Stimulated activated CD8-positive, alpha-beta memory T cell treated with anti-CD3 and anti-CD28 coated beads, Interleukin-4, amount 100 ng/mL, for 24 hours (primary cell): ENCODE measurements at places on chromosomes 11 and 22.
A peak's percentile ranks its signal among the peaks of the same experiment; 100 is the strongest.

GRCh38 chr22:30702856-30703255, 8.2 kb downstream of the OSBP2 start:
- no peak for DNase-seq

DNA sequence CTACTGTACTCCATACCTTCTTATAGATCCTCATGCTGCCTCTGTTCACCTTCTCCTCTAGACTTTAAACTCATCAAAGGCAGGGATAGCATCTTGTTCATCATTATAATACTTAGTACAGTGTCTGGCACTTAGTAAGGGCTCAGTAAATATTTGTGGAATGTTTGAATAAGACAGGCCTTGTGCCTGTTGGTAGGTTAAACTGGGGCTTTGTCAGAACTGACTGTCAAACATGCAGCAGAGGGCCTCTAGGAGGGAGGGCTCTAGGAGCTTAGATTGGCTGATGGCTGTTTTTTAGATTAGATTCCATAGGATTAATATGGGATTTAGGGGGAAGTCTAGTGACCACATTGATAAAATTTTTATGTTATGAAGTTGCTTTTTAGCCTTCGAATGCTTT, 70.8 kb downstream of the RNF169 start:
- no peak for DNase-seq

- no peak for DNase-seq
These were observed 96.2 kb downstream of the PDE2A start for GRCh38 chr11:72578051-72578450.

DNA sequence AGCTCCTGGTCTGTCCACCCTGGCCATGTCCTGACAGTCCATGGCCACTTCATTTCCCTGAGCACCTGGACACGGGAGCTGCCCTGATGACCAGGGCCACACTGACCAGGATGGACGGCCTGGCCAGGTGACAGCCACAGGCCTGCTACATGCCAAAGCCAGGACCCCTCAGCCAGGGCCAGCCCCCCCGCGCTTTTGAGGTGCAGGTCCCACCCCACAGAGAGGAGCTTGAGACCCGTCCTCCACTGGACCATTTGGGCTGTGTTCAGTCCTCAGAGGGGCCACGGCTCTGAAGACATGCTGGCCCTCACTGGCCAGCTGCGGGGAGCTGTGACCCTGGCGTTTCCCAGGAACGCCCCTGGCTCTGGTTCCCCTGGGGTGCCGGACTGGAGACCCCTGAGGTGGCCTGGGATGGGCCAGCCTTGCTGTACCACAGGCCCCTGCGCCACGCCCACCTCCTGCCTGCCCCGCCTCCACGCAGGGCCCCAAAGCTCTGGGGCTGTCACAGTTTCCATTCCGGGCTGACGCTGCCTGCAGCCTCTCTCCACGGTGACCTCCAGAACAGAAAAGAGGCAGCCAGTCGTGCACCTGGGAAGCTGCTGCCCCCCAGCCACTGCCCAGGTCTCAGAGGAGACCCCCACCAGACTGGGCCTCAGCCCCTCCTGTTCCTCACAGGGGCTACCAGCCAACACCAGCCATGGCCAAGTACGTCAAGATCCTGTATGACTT, 18.2 kb downstream of the EPS8L2 start:
- DNase-seq = no peak

GRCh38 chr11:97742717-97743116, 1278.0 kb upstream of the CNTN5 start:
- no peak for DNase-seq

- DNase-seq = no peak
These were observed 18.8 kb downstream of the SNX19 start for GRCh38 chr11:130897262-130898182.

DNA sequence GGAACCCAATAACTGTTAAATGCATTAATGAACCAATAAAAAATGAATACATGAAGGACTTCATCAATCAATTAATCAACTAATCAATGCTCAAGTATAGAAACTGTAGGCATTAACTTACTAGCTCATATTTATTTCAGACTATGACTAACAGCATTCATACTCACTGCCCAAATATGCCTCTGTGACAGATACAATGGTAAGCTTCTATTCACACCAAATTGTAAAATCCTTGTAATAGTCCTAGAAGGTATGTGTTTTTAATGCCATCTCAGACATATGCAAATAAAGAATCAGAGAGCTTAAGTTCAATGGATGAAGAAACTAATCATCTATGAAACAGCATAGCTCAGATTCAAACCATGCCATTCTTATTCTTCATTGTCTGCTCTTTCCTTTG, 1253.6 kb upstream of the TENM4 start:
- DNase-seq = no peak

DNA sequence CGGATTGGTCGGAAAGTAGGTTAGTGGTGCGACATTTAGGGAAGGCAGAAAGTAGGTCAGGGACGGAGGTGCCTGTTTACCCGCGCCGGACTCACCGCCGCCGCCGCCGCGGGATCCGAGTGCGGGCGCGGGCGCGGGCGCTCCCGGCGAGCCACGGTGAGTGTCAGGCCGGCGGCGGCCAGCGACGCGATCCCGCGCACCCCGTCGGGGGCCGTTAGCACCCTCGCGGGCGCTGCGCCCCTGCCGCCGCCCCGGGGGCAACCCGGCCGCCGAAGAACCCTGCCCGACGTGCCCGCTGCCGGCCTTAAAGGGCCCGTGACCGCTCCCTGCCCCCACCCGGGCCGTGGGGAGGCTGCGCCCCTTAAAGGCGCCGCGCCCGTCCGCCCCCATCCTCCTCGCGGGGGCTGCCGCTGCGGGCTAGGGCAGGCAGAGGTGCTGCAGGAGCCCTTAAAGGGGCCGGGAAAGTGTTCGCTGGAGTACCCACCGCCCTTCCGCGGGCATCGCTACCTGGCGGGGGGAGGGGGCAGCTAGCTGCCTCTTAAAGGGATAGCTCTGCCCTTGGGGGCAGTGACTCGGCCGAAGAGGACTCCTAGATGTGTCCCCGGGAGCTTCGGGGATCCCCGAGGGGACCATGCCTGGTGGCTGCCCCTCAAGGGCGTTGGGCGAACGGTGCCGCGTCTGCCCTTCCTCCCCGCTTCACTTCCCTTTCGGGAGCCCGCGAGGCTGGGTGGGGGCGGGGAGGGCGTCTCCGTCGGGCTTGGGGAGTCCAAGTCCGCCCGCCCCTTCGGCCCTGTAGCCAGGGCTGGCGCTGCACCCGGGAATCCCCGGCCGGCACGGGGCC, at the start of gene BMAL1:
BMAL1 (plus strand) TSS at position 23 of the 841 bp plus-strand sequence. CDS start 76,519 bp downstream, outside the sequence.
- DNase-seq = peak; percentile 42

- no peak for DNase-seq
These were observed 1.8 kb downstream of the VSIG10L2 start for GRCh38 chr11:125947419-125948277.

GRCh38 chr22:39721206-39722031, 150.9 kb downstream of the CACNA1I start:
- DNase-seq = no peak

GRCh38 chr11:27573024-27573423, 66.5 kb upstream of the LIN7C start:
- DNase-seq = no peak

DNA sequence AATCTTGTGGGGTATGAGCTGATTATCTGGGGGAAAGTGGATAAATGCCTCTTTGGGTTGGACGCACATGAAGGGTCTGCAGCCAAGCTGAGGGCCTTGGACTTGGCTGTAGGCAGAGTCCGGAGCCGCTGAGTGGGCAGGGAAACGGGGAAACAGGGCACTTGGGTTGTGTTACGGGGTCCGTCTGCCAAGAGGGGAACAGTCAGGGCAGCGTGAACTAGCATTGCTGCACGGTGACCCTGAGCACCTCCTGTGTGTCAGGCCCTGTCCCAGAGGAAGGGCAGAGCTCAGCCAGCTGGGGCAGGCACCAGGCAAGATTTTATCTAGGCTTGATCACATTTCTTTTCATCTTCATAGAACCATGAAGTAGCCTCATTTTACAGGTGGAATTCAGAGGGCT, 11.9 kb downstream of the FAM83F start:
- no peak for DNase-seq

DNA sequence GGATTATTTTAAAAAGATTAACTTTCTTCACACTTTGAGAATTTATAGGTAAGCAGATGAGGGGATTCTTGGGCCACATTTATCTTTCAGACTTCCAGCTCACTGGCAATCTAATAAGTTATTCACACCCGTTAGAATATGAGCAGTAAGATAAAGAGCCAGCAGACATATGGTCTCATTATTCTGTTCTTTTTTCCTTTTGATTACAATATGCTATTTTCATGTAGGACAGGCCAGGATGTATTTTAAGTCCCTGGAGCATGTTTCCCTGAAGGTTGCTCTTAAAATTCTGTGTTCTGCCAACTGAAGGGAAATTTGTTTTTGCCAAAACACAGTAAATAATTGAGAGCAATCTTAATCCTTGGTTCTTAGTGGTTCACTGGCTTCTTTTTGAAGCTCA, 22.2 kb downstream of the PDHX start:
- no peak for DNase-seq

- peak; percentile 45 for DNase-seq
These were observed 1.6 kb downstream of the MAML2 start for GRCh38 chr11:96341211-96342013.

GRCh38 chr11:95577716-95578460, 211.7 kb downstream of the FAM76B start:
- DNase-seq = no peak

DNA sequence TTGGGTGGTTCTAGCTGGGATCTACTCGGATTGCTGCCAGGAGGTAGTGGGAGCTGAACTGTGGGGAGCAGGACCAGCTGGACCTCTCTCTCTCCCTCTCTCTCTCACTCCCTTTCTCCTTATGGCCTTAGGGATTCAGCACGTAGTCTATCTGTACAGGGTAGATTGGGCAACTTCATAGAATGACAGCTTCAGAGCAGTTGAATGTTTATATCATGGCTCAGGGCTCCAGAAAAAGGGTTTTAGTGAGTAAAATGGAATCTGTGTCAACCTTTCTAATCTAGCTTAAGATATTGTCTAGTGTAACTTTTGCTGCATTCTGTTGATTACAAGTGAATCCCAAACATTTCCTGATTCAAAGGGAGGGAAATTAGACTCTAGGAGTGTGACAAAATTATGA, 127.7 kb upstream of the PDGFD start:
- DNase-seq = no peak

DNA sequence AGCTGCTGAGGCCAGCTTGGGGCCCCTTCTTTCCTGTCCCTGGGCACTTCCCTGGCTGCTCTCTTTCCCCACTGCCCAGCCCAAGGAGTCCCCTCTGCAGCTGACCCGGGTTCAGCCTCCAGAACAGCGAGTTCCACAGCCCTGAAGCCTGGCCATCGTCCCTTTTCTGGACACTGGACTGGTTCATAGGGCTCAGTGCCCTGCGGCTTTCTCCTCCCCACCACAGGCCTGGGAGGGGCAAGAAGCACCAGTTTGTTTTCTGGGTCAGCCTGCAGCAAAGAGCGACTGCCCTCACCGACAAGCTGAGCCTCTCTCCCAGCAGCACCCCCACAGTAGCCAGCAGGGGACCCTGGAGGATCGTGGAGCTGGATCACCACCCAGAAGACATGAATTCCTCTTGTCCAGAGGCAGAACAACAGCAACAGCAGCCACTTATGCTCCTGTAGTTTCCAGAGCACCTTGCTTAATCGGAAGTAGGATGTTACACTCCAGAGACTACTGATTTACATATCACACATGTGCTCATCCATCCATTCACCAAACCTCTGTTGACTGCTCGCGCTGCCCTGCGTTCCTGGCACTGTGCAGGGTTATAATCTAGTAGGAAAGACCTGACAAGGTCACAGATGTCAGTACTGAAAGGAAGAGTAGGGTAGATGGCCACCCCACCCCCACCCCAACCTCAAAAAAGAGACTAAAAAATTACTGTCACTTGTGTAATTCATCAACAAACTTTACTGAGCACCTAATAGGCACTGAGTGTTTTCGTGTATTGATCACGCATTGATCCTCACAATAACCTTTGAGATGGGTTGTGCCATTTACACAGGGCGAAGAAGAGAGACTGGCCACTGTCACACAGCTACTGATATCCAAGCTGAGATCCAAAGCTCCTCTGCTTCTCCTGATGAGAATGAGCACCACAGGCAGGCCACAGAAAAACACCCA, 13.0 kb upstream of the CXCR5 start:
- DNase-seq = no peak

GRCh38 chr11:47125083-47125482, 51.6 kb downstream of the ARFGAP2 start:
- DNase-seq = no peak

GRCh38 chr11:111205632-111206385, 39.7 kb upstream of the POU2AF2 start:
- DNase-seq = no peak

GRCh38 chr11:7533199-7534041, 19.6 kb downstream of the PPFIBP2 start:
- DNase-seq = no peak

GRCh38 chr11:125303694-125304093, 139.1 kb downstream of the PKNOX2 start:
- DNase-seq = no peak

DNA sequence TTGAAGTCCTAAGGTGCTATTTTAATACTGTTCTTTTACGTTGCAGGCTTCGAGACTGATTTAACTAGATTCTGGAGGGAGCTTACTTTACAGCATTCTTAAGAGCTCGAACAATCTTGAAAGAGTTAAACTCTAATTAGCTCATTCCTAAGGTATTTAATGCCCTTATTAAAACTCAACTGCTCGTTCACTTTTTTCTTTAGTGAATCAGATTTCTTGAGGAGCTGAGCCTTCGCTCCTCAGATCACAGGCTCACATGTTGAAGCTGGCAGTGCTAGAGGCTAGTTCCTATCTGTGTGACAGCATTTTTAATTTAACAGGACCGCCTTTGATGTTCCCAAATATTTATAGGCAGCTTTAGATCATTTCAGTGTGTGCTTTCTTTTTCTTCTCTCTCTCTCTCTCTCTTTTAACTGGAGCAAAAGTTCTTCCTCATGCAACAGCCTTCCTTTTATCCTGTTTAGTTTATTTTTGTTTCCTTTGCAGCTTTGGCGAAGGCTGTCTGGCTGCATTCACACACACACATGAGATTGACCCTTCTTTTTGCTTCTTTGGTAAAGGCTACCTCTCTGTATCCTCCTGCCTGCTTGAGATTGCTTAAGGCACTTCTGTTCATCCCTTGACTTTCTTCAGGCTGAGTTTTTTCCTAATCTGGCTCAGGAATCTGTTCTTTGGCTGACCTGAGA, 21.0 kb downstream of the ZNRF3 start:
- no peak for DNase-seq

GRCh38 chr22:50325444-50326224, 1.2 kb downstream of the DENND6B start:
- no peak for DNase-seq

GRCh38 chr11:8180469-8180868, 11.6 kb upstream of the RIC3 start:
- DNase-seq = no peak

- DNase-seq = no peak
These were observed 117.4 kb upstream of the PARVA start for GRCh38 chr11:12259956-12260355.

- DNase-seq = no peak
These were observed 88.4 kb downstream of the CTTN start for GRCh38 chr11:70486731-70487130.

- DNase-seq = no peak
These were observed at the start of gene ELFN2 for GRCh38 chr22:37427135-37427710. Gene ELFN2, minus strand, starts transcription at chr22:37427479. Its CDS starts 51,945 bp downstream, at chr22:37375534.

- DNase-seq = peak; percentile 62
These were observed 12.7 kb upstream of the ARHGEF17 start for GRCh38 chr11:73295241-73295995.

GRCh38 chr11:16160146-16160545, 196.2 kb downstream of the SOX6 start:
- DNase-seq = no peak

- no peak for DNase-seq
These were observed 1.5 kb downstream of the MAPK8IP1 start for GRCh38 chr11:45886816-45887520.

GRCh38 chr22:38727123-38727522, 21.4 kb downstream of the GTPBP1 start:
- DNase-seq = no peak

GRCh38 chr11:118342503-118343161, at the start of gene CD3D:
Gene CD3D, minus strand, starts transcription at chr11:118342705. Its CDS starts 98 bp downstream, at chr11:118342607.
- DNase-seq = peak; percentile 41
